Breast epithelium (tissue), 4 donors: ENCODE measurements at places on chromosomes 13 and 19. TPM values are rescaled to one million over a fixed set of nuclear protein-coding genes. Genes with fewer than 3 reads are reported as not detected.
A peak's percentile ranks its signal among the peaks of the same experiment; 100 is the strongest.

The ZNF730 gene
- 3.6 TPM for total RNA-seq

DNA sequence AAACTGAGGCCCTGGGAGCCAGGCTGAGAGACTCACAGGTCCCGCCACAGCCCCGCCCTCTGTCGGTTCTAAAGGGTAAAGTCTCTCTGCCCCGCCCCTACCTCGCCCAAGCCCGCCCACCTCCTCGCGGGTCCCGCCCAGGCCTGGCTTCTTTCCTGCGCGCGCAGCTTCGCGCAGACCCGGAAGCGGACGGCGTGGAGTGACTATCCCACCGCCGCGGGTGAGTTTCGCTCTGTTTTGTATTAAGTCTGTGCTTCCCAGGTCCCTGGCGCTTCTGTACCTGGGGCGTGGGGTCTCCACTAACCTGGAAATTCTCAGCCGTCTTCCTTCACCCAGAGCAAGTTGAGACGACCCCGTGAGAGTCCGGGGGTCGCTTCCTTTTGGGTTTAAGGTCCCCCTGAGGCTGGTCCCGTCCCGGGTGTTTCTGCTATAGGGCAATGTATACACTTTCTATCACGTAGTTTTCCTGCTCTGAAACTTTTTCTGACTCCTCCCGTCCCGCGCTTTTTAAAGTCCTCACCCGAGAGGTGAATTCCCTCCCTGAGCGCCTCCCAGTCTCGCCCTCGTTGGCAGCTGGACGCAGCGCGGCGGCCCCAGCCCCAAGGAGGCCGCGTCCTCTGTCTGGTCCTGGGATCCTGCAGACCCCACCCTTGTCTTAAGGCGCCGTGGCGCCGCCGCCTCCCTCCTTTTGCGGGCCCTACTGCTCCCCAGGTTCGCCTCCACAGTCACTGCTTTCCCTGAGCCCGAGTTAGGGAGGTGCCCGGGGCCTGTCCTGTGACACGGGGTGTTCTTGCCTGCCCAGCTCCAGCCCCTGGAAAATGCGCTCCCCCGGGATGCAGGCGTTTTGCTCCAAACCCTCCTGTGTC, at the start of gene ZNF765:
ZNF765 (plus strand) TSS at position 176 of the 866 bp plus-strand sequence. CDS start 2,867 bp downstream, outside the sequence.
- peak within 1 kb of the TSS; percentile 79 for H3K27ac ChIP-seq
- H3K4me1 ChIP-seq, result no peaks in the 10 kb centered on the region
- peak within 1 kb of the TSS; percentile 71 for H3K4me3 ChIP-seq
- H3K36me3 ChIP-seq, result no peaks in the 10 kb centered on the region

GRCh38 chr19:45778010-45778661, 4.2 kb downstream of the DMPK start:
- peaks cover 14% of the 10 kb centered on the region for H3K4me1 ChIP-seq
- DNase-seq, result no peak
- peaks cover 6% of the 10 kb centered on the region for H3K36me3 ChIP-seq

The KASH5 gene
- total RNA-seq, result not detected

The IL17D gene
- total RNA-seq, result 2.0 TPM

DNA sequence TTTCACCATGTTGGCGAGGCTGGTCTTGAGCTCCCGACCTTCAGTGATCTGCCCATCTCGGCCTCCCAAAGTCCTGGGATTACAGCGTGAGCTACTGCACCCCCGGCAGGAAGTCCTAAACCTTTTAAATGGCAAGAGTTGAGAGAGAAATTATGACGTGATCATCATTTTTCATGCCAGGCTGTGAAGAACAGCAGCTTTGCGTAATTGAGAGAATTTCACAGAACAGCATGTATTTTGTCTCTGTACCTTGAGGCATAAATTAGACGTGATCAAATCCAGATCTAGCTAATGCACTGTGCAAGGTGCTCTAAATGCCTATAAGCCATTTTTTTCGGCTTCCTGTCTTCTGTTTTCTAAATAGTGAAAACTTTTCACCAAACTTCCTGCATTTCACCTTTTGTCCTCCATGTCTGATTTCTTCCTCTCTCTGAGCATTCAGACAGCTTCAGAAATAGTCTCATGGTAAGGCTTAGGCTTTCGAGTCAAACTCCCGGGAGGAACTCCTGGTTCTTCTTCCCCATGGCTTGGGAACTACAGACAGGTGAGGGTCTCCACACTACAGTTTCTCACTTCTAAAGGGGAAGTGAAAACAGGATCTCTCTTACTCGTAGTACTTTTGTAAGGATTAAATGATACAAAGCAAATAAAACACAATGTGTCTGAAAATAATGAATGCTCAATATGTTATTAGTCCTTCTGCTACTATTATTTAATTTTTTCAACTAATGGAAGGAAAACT, 51.0 kb downstream of the WDFY2 start:
- H3K27ac ChIP-seq, result no peak overlapping the region
- H3K36me3 ChIP-seq, result no peaks in the 10 kb centered on the region
- no peaks in the 10 kb centered on the region for H3K27me3 ChIP-seq
- no peak for DNase-seq
- H3K4me3 ChIP-seq, result no peak overlapping the region
- no peaks in the 10 kb centered on the region for H3K4me1 ChIP-seq

The DGKH gene
- total RNA-seq, result 19.0 TPM

The CRB3 gene
- total RNA-seq, result 30.7 TPM

DNA sequence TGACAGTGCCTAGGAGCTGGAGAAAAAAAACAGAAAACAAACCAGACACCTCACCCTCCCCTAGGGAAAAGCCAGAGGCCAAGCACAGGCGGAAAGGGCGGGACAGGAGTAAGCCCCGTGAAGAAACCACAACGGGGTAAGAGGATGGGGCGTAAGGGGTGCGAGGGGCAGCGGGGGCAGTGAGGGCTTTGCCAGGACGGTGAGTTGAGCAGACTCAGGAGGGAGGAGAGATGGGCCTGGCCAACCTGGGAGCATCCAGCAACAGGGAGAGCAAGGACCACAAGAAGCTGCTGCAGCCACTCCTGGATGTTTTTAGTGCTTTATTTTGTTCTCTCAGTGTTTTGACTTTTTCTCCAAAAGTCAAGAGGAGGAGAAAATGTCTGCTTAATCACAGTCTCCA, 114.1 kb upstream of the SOX1 start:
- no peak overlapping the region for H3K27ac ChIP-seq
- no peaks in the 10 kb centered on the region for H3K36me3 ChIP-seq
- DNase-seq, result no peak
- no peak overlapping the region for H3K4me3 ChIP-seq
- H3K4me1 ChIP-seq, result no peaks in the 10 kb centered on the region
- no peaks in the 10 kb centered on the region for H3K27me3 ChIP-seq

DNA sequence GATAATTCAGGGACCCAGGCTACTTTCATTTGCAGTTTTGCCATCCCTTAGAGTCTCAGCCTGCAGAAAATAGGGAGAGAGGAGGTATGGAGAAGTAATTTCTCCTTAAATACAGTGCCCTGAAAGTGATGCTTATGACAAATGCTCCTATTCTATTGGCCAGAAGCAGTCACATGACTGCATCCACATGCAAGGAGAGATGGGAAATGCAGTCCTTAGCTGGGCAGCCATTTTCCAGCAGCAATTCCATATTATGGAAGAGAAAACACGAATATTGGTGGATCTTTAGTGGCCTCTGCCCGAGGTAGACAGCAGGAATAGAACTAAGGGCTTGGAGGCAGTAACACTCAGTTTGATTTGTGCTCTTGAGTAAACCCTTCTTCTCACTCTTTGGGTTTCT, 39.4 kb downstream of the VAV1 start:
- H3K4me1 ChIP-seq, result no peaks in the 10 kb centered on the region
- no peak overlapping the region for H3K4me3 ChIP-seq
- no peaks in the 10 kb centered on the region for H3K27me3 ChIP-seq
- no peak for DNase-seq
- no peaks in the 10 kb centered on the region for H3K36me3 ChIP-seq
- H3K27ac ChIP-seq, result no peak overlapping the region

DNA sequence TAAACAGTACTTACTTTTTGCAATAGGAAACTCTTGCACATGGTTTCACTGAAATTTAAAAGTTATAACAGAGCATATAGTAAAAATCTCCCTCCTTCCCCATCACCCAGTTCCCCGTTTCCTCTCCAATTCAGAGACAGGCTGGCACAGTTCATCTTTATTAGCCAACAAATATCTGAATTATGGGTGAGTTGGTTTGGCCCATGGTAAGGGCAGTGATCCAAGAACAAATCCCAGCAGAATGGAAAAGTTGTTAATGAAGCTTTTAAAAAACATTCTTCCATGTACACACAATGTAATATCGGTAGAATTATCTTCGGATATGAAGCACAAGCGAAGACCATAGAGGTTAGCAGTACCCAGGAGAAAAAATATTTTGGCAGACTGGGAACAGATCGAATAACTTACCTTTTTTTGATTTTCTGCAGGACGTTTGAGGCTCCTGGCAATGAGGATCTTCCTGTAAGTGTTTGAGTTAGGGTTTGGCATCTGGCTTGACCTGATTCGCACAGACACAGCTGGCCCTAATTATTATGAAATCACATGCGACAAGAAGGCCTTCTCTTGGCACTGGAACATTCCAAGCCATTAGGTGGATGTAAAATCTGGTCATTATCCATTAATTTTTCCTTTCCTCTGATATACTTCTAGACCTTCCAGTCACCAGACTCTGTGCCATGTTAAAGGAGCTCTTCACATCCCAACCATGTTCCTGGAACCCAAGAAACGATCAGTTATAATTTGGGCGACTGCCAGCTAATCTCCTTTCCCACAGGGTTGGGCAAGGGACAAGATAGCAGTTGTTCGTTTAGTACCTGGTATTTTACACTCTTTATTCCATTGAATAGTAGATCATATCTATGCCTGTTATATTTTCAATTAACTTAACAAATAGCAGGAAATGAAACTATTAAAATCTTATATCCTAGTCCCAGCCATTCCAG, 139.4 kb upstream of the TSC22D1 start:
- H3K36me3 ChIP-seq, result no peaks in the 10 kb centered on the region
- H3K27ac ChIP-seq, result peak overlapping the region; percentile 65
- H3K4me3 ChIP-seq, result no peak overlapping the region
- no peak for DNase-seq
- H3K27me3 ChIP-seq, result no peaks in the 10 kb centered on the region
- peaks cover 7% of the 10 kb centered on the region for H3K4me1 ChIP-seq

- no peaks in the 10 kb centered on the region for H3K4me1 ChIP-seq
- H3K27me3 ChIP-seq, result no peaks in the 10 kb centered on the region
- H3K36me3 ChIP-seq, result no peaks in the 10 kb centered on the region
- H3K27ac ChIP-seq, result no peak overlapping the region
These were observed 45.5 kb upstream of the FREM2 start for GRCh38 chr13:38641164-38641948.

The ERICH6B gene
- total RNA-seq, result not detected
